ENCODE measurements at places on chromosomes 2 and 18.

- DNase-seq: no peak
These were observed 4.6 kb upstream of the MLPH start for GRCh38 chr2:237482485-237482884.

- DNase-seq: no peak
These were observed 95.2 kb downstream of the ZNF516 start for GRCh38 chr18:76399613-76400391.

DNA sequence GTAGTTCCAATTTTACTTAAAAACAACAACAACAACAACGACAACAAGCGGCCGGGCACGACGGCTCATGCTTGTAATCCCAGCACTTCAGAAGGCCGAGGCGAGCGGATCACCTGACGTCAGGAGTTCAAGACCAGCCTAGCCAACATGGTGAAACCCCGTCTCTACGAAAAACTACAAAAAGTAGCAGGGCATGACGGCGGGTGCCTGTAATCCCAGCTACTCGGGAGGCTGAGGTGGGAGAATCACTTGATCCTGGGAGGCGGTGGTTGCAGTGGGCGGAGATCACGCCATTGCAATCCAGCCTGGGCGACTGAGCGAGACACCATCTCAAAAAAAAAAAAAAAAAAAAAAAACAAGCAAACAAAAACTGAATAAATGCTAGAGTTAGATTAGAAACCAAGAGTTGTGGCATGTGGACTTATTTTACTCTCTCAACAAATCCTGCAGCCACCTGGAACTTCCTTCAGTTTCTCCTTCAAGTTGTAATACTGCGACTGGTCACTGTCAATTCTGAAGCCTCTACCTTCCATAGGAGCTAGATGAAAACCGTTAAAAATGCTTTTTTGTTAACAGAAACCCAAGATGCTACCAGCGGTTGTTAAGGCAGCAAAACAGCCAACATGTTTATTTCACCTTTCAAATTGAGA is 1.3 kb downstream of the ATP5F1A start:
- no peak for DNase-seq

GRCh38 chr2:165886487-165887146 is 67.0 kb downstream of the TTC21B start:
- DNase-seq: no peak

- DNase-seq: no peak
These were observed 286.2 kb upstream of the TRIB2 start for GRCh38 chr2:12430407-12431133.
